ENCODE measurements at places on chromosomes 16 and 17.

- H3K4me1 ChIP-seq, result no peaks in the 10 kb centered on the region
- no peak overlapping the region for H3K4me3 ChIP-seq
- no peaks in the 10 kb centered on the region for H3K27me3 ChIP-seq
- DNase-seq, result no peak
These were observed 7.3 kb downstream of the TMEM106A start for GRCh38 chr17:43219001-43219400.

DNA sequence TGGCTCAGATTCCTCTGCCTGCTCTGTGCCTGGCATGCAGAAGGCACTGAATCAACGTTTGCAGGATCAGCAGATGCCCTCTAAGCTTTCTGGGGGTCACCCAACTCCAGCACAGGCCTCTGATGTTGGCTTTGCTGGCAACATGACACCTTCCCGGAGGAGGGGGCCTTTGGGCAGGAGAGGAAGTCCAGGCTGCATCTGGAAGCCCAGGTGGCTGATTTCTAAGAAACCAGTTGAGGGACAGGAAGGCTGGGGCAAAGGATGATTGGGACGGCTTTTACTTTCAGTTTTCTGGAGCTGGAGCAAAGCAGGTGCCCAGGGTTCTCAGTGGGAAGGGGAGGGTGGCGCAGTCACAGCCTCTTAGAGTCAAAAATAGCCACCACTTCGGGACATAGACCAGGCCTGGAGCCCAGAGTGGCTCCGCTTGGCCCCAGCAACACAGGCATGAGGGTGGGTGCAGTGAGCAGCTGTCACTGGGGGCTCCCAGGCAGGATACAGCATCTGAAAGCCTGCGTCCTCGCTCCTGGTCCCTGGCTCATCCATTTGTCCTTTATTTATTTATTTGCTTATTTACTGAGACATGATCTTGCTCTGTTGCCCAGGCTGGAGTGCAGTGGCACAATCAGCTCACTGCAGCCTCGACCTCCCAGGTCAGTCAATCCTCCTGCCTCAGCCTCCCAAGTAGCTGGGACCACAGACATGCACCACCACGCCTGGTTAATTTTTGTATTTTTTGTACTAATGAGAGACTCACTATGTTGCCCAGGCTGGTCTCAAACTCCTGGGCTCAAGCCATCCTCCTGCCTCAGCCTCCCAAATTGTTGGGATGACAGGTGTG, 15.1 kb downstream of the SOCS1 start:
- H3K4me3 ChIP-seq, result no peak overlapping the region
- peak; percentile 46 for DNase-seq
- no peaks in the 10 kb centered on the region for H3K27me3 ChIP-seq

- H3K4me3 ChIP-seq, result no peak overlapping the region
- H3K36me3 ChIP-seq, result no peaks in the 10 kb centered on the region
- peak overlapping the region; percentile 99 for H3K27ac ChIP-seq
- DNase-seq, result no peak
- H3K4me1 ChIP-seq, result peaks cover 62% of the 10 kb centered on the region
- H3K27me3 ChIP-seq, result no peaks in the 10 kb centered on the region
These were observed 2.9 kb downstream of the SRL start for GRCh38 chr16:4239020-4239419.

DNA sequence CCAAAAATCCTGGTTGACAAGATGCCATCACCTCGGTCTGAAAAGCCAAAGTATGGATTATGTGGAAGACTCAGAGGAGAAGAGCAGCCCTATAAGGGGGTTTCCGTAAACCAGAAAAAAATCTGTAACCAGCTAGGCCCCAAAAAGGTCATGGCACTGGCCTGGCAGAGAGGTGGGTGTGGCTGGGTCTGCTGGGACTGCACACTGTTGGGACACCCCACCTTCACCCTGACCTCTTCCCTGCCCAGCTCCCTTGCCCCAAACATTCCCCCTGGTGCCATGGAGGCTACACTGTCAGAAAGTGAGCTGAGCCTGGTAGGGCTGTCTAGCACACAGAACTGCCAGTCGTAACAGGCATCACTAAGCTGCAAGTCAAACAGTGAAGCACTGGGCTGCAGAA, 6.5 kb downstream of the SLC47A2 start:
- H3K27ac ChIP-seq, result no peak overlapping the region
- H3K27me3 ChIP-seq, result no peaks in the 10 kb centered on the region
- peaks cover 25% of the 10 kb centered on the region for H3K4me1 ChIP-seq

- H3K27me3 ChIP-seq, result no peaks in the 10 kb centered on the region
- no peak overlapping the region for H3K4me3 ChIP-seq
- H3K4me1 ChIP-seq, result peaks cover 10% of the 10 kb centered on the region
These were observed 13.2 kb downstream of the XYLT1 start for GRCh38 chr16:17457513-17457912.

GRCh38 chr17:70871180-70871818, 702.0 kb downstream of the KCNJ2 start:
- H3K27me3 ChIP-seq, result no peaks in the 10 kb centered on the region
- no peak overlapping the region for H3K4me3 ChIP-seq
- H3K4me1 ChIP-seq, result peaks cover 7% of the 10 kb centered on the region
- DNase-seq, result no peak

- no peaks in the 10 kb centered on the region for H3K36me3 ChIP-seq
- H3K4me3 ChIP-seq, result no peak overlapping the region
- no peaks in the 10 kb centered on the region for H3K4me1 ChIP-seq
These were observed 31.3 kb downstream of the GRIN2A start for GRCh38 chr16:10150906-10151305.

GRCh38 chr16:27098366-27099049, 31.8 kb downstream of the C16orf82 start:
- H3K4me1 ChIP-seq, result no peaks in the 10 kb centered on the region
- no peaks in the 10 kb centered on the region for H3K36me3 ChIP-seq
- H3K27ac ChIP-seq, result no peak overlapping the region
- no peaks in the 10 kb centered on the region for H3K27me3 ChIP-seq
- no peak overlapping the region for H3K4me3 ChIP-seq

DNA sequence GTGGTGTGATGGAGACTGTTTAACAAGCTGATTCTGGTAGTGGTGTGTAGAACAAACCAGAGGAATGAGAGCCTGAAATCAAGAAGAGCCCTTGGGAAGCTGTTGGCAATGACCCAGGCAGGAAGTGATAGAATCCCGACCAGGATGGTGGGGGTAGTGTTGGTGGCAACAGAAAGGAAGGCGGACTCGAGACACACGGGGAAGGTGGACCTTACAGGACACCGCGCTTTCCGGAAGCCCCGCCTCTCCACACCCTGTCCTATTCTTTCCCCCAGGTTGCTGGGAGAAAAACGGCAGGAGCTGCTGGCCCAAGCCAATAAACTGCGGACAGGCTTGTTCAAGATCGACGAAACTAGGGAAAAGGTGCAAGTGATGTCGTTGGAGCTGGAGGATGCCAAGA, 30.0 kb upstream of the KDM6B start:
- no peaks in the 10 kb centered on the region for H3K27me3 ChIP-seq
- no peak overlapping the region for H3K4me3 ChIP-seq
- no peaks in the 10 kb centered on the region for H3K4me1 ChIP-seq
- no peaks in the 10 kb centered on the region for H3K36me3 ChIP-seq
- no peak overlapping the region for H3K27ac ChIP-seq

DNA sequence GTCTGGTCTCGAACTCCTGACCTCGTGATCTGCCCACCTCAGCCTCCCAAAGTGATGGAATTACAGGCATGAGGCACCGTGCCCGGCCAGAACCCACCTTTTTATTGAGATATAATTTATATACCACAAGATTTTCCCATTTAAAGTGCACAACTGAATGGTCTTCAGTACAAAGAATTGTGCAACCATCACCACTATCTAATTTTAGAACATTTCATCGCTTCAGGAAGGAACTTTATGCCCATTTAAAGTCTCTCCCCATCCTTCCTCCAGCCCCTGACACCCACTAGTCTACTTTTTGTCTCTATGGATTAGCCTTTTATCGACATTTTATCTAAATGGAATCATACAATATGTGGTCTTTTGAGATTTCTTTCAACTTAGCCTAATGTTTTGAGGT, 25.4 kb upstream of the HELZ start:
- no peaks in the 10 kb centered on the region for H3K4me1 ChIP-seq
- DNase-seq, result no peak
- H3K4me3 ChIP-seq, result no peak overlapping the region
- no peaks in the 10 kb centered on the region for H3K27me3 ChIP-seq
- no peaks in the 10 kb centered on the region for H3K36me3 ChIP-seq

DNA sequence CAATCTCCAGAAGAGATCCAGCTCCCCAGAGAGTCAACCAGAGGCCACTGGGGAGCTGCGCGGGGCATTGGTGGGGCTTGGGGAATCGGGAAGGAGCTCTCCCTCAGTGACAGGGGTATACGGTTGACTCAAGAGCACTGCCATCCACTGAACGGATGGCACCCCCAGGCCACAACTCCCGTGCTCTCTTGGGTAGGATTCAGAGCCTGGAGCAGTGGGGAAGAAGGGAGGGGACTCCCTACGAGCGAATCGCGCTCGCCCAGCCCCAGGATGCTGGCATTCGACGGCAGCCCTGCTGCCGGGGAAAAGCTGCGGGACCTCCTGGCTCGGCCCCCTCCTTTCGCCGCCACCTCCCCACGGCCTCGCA, 473 bp upstream of the TPPP3 start:
- H3K4me3 ChIP-seq, result peak overlapping the region; percentile 12
- no peaks in the 10 kb centered on the region for H3K36me3 ChIP-seq
- peaks cover 53% of the 10 kb centered on the region for H3K27me3 ChIP-seq
- DNase-seq, result no peak
- H3K4me1 ChIP-seq, result peaks cover 14% of the 10 kb centered on the region

DNA sequence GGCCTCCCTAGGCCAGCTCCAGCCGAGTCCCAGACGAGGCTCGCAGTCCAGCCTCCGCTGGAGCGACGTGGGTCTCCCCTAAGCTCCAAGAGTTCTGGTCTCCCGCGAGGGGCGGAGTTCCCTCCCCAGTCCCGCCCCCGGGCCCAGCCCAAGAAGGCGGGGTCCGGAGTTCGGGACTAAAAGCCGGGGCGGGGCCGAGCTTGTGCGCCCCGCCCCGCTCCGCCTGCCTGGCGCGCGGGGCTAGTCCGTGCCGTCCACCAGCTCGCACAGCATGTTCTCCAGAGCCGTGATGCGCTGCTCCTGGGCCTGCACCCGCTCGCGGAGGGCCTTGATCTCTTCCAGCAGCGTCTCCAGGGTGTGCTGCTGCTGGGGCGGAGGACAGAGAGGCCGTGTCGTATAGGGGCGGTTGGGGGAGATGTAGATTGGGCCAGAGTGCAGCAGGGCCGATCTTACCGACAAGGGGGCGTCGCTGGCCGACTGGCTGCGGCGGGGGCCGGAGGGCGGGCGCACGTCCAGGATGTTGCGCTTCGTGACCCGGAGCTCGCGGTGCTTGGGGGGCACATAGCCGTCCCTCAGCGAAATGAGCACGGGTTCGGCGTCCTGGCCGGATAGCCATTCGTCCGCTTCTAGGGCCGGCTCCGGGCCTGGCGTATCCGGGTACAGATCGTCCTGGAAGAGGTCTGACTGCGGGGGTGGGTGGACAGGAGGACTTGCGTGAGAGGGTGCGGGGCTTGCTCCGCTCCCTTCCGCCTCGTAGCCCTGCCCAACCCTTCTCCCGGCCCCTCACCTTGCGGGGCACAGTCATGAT, 7.0 kb downstream of the CORO6 start:
- no peaks in the 10 kb centered on the region for H3K36me3 ChIP-seq
- peaks cover 13% of the 10 kb centered on the region for H3K27me3 ChIP-seq
- peaks cover 34% of the 10 kb centered on the region for H3K4me1 ChIP-seq
- H3K27ac ChIP-seq, result no peak overlapping the region

GRCh38 chr16:64872101-64872500, 249.8 kb downstream of the CDH11 start:
- no peak overlapping the region for H3K4me3 ChIP-seq
- H3K36me3 ChIP-seq, result no peaks in the 10 kb centered on the region
- DNase-seq, result no peak
- no peaks in the 10 kb centered on the region for H3K4me1 ChIP-seq
- no peaks in the 10 kb centered on the region for H3K27me3 ChIP-seq
- no peak overlapping the region for H3K27ac ChIP-seq

DNA sequence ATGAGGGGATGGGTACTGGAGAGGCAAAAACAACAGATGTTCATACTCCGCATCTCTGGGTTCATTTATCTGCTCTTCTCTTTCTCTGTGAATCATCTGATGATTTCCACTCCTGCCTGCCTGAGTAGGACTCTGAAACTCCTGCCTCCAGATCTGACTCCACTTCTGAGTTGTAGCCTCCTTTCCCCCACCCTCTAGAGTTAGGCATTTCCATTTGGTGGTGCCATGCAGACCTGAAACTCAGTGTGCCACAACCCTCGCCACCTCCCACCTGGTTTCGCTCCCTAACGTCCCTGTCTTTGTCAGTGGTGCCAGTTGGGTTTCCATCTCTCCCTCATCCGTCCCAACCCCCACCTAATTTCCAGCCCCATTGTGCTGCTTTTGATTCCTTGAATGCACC, 126.2 kb downstream of the PRKCB start:
- no peak overlapping the region for H3K4me3 ChIP-seq
- H3K36me3 ChIP-seq, result no peaks in the 10 kb centered on the region
- no peak overlapping the region for H3K27ac ChIP-seq

- peak overlapping the region; percentile 86 for H3K27ac ChIP-seq
- peak; percentile 99 for DNase-seq
- H3K4me3 ChIP-seq, result peak overlapping the region; percentile 70
- no peaks in the 10 kb centered on the region for H3K27me3 ChIP-seq
These were observed 447 bp upstream of the SEC14L1 start for GRCh38 chr17:77140166-77140877.

- peak overlapping the region; percentile 77 for H3K27ac ChIP-seq
- H3K4me3 ChIP-seq, result no peak overlapping the region
- H3K4me1 ChIP-seq, result peaks cover 26% of the 10 kb centered on the region
- DNase-seq, result peak; percentile 58
These were observed 62.9 kb downstream of the ADCY9 start for GRCh38 chr16:4053301-4053845.

- no peak within 1 kb of the TSS for H3K27ac ChIP-seq
- peak; percentile 74 for DNase-seq
- H3K4me3 ChIP-seq, result peak within 1 kb of the TSS; percentile 98
These were observed at the start of gene BCKDK for GRCh38 chr16:31108035-31108793. Gene BCKDK (plus strand): TSS chr16:31108386. CDS start chr16:31109224, 838 bp downstream.

GRCh38 chr16:2663553-2664546, 18.5 kb upstream of the KCTD5 start:
- H3K4me1 ChIP-seq, result no peaks in the 10 kb centered on the region
- no peak overlapping the region for H3K4me3 ChIP-seq
- DNase-seq, result no peak
- H3K36me3 ChIP-seq, result peaks cover 6% of the 10 kb centered on the region

GRCh38 chr16:57795431-57795878, 6.8 kb downstream of the KIFC3 start:
- DNase-seq, result peak; percentile 61
- no peak overlapping the region for H3K27ac ChIP-seq
- no peaks in the 10 kb centered on the region for H3K36me3 ChIP-seq
- H3K4me1 ChIP-seq, result peaks cover 29% of the 10 kb centered on the region
- no peaks in the 10 kb centered on the region for H3K27me3 ChIP-seq
